ENCODE measurements at places on chromosomes 13 and 19.

DNA sequence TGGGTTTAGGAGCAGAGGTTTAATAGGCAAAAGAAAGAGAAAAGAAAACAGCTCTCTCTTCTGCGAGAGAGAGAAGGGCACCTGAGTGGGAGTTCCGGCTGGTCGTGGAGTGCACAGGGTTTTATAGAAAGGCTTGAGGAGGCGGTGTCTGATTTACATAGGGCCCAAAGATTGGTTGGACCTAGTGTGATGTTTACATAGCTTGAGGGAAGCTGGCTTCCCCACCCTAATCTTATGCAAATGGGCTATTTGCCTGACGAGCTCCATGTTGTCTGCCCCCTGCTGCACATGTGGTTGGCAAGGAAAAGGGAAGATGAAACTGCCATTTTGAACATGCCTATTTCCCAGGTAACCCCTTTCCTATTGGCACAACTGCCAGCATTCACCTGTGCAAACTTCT, 21.5 kb upstream of the MEDAG start:
- no peak for DNase-seq

DNA sequence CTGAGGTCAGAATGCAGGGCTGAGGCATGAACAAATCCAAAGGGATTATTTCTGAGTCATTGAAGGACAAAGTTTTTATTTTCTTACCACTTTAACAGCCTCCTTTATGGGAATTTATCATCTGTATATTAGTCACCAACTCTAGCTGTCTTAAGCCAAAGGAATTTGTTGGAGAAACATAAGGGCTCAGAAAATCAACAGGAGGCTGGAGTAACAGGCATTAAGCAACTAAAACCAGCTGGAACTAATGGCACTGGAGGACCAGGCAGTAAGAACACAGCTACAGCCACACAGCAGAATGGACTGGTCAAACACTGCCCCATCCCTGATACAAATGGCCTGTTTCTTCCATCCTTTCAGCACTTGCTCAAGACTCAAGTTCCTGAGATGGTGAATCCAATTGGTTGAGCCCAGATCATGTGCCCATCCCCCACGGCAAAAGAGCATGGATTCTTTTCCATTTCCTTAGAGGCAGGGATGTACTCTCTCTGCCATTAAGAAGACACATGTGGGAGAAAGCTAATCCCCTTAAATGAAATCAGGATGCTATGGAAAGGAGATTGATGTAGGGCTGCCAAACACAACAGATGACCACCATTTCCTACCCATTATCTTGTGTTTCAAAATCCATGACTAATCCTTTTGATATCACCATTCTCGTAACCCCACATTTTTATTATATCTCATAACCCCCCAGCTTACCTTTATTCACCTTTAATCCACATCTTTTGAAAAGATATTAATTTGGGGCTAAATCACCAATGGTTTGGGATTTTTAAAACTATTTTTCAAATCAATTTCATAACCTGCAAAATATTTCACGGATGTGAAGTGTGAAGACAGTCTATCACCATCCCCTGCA, 157.0 kb upstream of the FNDC3A start:
- no peak for DNase-seq

DNA sequence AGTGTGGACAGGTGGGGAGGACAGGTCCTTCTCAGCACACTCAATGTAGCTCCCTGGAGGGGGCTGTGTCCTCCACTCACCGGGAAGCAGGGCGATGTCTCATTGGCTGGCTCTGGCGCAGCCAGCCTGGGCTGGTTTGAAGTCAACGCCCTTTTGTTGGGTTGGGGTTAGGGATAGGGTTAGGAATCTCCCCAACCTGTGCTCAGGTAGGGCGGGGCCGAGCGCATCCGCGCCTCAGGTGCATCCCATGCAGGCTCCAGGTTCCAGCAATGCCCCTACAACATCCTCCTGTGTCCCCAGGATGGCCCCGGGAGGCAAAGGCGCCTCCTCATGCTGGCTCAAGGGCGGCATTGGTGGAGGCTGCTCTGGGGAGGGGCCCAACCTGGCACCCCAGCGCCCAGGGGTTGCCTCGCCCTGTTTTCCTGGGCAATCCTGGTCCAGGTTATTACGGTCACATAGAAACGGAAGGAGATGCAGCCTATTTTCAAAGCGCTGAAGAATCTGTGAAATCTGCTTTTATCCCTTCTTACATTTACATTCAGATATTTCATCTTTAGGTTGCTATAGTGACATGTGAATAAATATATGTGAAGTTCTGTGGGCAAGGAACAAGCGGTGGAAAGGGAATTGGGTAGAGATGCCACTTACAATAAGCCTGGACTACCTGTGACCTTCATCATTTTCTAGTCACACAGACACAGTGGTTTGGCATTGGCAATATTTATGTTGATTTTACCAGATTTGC, 74.3 kb downstream of the TM9SF2 start:
- DNase-seq: no peak

DNA sequence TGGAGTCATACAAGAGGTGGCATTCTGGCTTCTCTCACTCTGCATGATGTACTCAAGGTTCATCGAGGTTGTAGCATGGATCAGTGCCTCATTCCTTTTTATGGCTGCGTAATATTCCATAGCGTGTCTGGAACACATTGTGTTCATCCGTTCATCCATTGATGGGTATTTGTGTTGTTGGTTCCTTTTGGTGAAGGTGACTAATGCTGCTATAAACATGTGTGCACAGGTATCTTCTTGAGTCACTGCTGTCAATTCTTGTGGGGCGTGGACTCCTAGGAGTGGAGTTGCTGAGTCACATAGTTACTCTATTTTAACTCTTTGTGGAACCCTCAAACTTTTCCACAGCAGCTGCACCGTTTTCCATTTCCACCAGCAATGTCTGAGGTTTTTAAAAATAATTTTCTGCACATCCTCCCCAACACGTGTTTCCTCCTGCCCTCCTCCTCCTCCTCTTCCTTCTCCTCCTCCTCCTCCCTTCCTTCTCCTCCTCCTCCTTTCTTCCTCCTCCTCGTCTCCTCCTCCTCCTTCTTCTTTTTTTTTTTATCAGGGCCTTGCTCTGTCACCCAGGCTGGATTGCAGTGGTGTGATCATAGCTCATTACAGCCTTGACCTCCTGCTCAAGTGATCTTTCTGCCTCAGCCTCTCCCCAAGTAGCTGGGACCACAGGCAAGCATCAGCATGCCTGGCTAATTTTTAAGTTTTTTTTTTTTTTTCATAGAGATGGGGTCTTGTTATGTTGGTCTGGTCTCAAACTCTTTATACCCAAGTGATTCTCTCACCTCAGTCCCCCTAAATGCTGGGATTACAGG, 2.0 kb upstream of the TMEM221 start:
- no peak for DNase-seq

DNA sequence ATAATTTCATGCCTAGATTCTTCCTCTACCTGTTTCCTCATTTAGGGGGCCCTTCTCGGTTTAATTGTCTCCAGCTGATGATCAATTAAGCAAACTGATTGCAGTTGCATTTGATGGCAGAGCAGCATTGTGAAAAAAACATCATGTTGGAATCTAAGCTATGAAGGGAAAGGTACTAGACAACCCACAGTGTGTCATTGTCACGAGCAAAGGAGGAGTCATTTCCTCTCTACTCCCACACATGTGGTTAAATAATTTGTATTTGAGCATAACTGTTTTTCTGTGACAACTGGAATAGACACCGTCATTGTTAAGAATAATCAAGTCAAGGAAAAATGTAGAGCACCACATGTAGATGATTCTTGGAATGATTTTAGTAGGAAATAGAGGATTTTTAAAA, 240.3 kb downstream of the DCT start:
- DNase-seq: no peak

DNA sequence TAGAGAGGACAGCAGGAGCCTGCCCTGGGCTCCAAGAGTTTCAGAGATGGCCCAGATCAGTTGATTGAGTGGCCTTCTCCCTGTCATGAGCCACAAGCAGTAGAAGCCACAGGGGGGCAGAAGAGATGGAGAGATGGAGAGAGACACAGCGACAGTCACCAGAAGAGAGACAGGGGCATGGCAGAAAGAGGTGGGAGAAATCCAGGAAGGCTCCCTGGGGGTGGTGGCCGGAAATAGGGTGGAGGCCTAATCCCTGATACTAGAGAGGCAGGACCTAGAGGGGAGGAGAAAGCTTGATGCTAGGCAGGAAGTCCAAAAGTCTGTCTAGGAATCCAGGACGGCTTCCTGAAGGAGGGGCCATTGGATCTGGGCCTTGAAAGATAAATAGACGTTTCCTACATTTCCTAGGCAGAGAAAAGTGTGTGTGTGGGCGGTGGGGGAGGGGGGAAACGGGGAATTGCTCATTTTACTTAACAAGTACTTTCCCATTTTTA, 9.6 kb upstream of the TPM4 start:
- no peak for DNase-seq

GRCh38 chr19:36973844-36974195, 57.7 kb downstream of the ZNF568 start:
- no peak for DNase-seq
